D721Med (cell line): ENCODE measurements at places on chromosomes 11 and 22.

DNA sequence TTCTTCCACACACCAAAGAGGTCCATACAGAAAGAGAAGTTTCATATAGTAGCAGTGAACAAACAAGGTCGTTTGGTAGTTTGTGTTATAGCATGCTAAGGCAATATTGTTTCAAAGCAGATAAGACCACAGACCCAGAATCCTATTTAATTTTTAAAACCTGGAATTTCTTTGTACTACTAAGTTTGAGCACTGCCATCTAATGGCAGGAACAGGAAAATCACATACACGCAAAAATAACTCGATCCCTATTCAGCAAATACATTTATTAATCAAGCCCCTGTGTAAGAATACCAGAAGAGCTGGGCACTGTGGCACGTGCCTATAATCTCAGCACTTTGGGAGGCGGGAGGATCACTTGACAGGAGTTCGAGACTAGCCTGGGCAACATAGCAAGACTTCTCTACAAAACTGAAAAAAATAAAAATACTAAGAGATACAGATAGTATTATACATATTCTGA, 2.9 kb upstream of the BTBD10 start:
- DNase-seq: peak; percentile 38

DNA sequence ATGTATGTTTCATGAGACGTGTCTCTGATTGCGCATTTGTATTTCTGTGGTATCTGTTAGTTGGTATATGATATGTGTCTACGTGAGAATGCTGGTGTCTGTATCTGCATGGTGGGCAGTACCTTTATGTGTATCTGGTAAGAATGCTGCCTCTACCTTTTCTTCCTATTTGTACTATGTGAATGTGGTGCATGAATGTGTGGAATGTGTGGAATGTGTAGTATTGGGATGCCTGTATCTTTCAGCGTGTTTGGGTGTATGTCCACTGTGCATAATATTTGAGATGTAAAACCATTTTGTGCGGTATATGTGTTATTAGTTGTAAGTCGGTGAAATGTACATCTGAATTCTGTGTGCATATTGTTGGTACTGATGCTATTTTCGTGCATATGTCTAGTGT, 2.3 kb upstream of the OR51E1 start:
- no peak for DNase-seq

DNA sequence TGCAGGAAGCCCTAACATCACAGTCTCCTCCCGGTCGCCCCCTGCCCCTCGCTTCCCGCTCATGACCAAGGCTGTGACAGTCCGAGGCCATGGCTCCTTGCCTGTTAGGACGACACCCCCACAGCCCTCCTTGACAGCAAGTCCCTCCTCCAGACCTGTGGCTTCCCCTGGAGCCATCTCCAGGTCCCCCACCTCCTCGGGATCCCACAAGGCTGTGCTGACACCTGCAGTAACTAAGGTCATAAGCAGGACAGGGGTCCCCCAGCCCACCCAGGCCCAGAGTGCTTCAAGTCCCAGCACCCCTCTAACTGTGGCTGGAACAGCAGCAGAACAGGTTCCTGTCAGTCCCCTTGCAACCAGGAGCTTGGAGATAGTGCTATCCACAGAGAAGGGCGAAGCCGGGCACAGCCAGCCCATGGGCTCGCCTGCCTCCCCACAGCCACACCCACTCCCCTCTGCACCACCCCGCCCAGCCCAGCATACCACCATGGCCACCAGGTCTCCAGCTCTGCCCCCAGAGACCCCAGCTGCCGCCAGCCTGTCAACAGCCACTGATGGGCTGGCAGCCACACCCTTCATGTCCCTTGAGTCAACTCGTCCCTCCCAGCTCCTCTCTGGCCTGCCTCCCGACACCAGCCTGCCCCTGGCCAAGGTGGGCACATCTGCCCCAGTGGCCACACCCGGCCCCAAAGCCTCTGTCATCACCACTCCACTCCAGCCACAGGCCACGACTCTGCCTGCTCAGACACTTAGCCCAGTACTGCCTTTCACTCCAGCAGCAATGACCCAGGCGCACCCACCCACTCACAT, 63.2 kb downstream of the OTOG start:
- DNase-seq: no peak

GRCh38 chr22:31055635-31056159, 25.4 kb upstream of the SMTN start:
- no peak for DNase-seq

DNA sequence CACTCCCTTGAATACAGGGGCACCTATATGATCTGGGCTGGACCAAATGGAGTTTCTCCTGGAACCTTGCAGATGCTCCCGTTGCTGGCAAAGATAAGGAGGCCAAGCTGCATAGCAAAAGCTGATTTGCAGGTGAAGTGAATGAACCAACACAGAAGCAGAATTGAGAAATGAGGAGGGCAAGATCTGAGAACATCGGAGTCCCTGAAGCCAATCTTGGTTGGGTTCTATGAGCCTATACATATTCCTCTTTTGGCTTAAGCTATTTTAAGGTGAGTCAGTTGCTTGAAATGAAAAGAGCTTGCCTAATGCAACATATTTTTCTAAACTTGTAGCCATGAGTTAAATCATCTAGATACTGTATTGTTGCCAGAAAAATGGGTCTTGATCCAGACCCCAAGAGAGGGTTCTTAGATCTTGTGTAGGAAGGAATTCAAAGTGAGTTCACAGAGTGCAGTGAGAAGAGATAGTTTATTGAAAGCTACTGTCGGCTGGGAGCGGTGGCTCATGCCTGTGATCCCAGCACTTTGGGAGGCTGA, 23.5 kb downstream of the WEE1 start:
- DNase-seq: no peak

DNA sequence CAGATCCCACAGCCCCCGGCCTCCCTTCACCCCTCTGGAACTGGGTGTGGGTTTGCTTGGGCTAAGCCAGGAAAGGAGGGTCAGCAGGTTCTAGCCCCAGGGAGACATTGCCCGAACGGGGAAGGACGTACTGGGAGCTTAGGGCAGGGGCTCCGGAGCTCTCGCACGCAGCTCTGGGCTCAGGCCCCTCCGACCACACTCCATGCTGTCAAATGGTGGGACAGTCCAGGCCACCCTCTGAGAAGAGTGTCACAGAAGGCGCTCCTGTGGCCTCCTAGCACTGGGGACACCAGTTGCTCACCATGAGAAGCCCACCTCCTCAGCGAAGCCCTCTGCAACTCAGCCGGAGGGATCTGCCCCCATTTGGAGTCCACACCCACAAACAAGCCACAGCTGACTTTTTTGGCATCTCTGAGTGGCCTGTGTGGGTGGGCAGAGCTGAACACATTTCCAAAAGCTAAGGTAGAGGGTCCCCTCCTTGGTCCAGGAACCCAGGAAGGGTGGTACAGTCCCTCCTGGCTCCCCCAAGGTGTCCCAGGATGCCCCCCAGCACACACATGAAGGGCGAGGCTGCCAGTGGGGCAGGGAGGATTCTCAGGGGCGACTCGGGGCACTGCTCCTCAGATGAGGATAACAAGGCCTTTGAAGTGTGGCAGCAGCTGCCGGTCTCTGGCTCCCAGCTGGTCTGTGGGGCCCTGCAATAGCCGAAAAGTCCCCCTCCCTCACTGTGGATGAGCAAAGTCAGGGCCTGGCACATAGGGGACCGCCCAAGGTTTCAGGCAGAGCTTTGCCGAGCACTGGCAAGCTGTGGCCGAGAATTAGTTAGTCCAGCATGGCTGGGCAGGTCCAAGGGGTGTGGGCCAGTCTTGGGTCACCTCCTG, 13.0 kb upstream of the TEF start:
- DNase-seq: no peak

DNA sequence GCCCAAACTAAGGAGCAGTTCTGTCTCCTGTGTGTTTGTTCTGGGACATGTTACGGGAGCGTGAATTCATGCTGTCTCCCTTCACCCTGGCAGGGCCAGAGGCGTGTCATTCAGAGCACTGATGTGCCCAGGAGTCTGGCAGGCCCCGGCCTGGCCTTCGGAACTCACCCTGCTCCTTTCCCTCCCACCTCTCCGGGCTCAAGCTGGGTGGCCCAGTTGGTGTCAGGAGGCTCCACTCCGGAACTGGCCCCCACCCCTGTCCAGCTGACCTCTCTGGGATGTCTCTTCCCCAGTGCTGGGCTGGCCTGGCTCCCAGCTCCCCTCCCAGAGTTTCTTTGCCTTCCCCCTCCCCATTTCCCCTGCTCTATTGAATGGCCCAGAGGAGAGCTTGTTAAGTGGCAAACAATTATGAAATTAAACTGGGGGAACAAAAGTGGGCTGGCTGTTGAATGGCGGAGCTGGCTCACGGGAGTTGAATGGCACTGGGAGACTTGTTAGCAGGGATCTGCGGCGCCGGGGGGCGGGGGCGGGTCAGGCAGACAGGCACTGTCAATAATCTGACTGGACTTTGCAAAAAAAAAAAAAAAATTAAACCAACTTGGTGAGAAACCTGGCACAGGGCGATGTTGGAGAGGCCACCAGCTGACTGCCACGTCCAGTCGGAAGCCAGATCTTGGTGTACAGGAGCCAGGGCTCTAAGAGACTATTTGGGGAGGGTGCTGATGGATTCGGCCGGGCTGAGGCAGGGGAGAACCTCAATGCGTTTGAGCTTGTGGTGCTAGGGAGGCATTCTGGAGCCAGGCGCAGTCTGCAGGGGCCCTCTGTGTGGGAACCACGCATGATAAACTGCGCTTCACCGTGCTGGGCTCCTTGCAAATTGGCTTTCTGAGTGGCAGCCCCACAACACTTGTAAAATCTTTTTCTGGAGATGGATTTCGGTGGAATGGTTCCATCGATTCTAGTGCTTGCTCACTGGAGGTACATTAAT, 1.3 kb downstream of the MPPED1 start:
- no peak for DNase-seq

- DNase-seq: no peak
Observed at GRCh38 chr22:42805016-42805997, 51.8 kb downstream of the ARFGAP3 start.

GRCh38 chr11:11237070-11237832, 115.8 kb downstream of the CSNK2A3 start:
- DNase-seq: no peak

GRCh38 chr11:76785513-76785912, 2.4 kb downstream of the TSKU start:
- peak; percentile 76 for DNase-seq

DNA sequence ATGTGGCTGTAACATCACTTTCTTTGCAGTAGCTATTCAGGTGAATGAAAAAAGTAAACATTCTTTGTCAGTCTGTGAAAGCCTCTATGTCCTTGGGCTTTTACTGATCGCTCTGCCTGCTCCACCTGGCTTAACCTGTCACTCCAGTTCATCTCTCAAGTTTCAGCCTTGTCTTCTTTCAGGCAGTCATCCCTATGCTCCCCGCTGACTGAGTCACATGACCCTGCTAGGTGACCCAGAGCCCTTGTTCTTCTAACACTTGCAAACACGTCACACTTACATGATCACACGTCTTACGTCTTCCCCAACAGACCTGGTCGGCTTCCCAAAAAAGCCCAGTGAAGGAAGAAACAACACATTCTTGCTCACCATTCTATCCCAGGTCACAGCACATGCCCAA, 499.3 kb upstream of the TENM4 start:
- no peak for DNase-seq

DNA sequence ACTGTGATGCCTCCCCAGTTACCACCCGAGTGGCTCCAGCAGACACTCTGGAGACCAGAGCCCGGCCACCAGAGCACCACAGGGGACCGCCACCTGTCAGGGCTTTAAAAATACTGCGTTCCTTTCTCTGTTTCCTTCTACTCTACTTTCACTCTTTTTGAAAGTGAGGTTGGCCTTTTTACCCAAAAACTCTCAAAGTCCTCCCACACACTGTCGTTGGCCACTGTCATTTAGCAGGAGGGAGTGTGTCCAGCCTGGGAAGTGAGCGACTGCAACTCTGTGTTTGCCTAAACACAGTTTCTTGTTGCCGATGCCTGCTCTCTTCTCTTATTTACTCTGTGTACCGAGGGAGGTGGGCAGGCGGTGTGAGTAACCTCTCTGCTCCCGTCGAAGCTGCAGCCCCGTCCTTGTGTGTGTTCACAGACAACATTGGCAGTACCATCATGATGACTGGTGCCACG, 90.8 kb upstream of the CLDN5 start:
- no peak for DNase-seq

DNA sequence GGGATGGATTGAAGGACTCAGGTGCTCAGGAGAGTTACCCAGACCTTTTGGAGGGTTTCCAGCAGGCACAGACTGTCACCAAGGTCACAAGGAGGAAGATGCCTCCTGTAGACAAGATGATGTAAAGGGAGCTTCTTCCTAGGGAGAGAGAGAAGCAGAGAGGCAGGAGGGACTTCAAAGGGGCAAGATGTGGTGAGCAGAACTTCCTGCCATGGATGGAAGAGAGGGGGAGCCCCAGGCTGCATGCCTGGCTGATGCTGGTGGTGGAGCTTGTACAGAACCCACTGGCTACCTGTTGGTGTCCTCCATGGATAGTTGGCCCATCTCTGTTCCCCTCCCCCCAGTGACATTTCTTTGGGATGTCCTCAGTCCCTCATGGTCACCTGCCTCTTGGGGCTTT, 4.2 kb downstream of the HEPN1 start:
- no peak for DNase-seq

DNA sequence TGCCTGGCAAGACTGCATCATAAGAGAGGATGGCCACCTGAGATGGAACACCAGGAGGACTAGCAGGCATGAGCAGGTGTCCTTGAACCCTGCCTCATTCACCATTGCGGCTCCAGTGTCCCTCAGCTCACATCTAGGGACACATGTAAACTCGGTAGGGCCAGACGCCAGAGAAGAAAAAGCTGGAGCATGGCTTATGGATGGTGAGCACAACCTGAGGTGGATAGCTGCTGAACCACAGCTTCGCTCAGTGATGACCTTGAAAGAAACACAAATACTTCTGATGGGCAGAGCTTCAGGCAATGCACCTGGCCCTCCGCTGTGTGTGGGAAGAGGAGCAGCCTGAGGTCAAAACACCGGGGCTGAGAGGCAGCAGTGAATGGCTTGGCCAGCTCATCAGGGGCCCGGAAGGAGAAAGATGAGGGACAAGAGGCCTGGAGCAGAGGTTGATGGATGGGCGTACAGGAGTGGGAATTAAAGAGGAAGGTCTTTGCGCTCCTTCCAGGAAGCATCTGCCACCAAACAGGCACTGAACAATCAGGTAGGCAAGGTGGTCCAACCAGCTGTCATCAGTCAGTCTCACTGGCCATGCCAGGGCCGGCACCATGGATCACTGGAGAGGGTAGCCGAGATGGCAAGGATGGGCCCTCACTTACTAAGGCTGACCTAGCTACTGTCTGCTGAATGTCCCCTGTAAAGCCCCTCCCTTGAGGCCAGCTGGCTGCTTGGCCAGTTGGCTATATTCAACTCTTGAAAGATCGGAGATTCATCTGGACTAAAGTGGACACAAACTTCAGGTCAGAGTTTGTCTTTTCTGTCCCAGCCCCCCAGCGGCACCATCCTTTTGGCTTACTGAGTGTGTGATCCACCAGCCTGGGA, 89.7 kb downstream of the MYEOV start:
- no peak for DNase-seq

DNA sequence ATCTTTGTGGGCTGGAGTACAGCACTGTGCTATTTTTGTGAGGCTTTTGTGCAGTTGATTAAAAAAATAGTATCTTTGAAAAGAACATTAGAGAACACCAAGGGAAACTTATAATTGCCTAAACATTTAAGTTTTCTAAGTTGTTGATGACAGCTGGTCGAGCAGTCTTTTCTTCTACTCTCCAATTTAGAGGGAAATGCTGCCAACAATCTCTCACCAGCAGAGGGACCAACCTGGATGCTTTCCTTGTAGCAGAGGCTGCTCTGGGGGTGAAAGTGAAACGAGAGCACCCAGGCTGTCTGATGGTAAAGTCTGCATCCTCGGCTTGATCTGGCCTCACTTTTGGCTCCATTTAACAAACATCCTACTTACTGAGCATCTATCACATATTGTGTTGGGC, 1286.5 kb upstream of the TENM4 start:
- DNase-seq: no peak
